KG1 (cell line): ENCODE measurements at places on chromosomes 4 and X.

DNA sequence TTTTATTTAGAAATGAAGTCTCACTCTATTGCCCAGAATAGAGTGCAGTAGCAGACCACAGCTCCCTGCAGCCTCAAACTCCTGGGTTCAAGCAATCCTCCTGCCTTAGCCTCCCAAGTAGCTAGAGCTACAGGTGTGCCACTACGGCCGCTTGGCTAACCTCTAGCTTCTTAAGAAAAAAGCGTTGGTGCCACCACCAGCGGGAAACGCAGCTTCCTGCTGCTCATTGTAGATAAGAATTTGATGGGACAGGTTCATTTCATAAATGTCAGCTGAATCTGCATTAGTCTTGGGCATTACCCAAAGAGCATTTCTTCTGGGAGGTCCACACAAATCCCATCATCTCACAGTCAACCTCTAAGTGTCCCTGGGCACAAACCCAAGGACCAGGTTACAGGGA lies 33.2 kb upstream of the NAP1L5 start:
- DNase-seq, result no peak

- DNase-seq, result no peak
These were observed 23.5 kb downstream of the TMEM31 start for GRCh38 chrX:103734125-103734760.

DNA sequence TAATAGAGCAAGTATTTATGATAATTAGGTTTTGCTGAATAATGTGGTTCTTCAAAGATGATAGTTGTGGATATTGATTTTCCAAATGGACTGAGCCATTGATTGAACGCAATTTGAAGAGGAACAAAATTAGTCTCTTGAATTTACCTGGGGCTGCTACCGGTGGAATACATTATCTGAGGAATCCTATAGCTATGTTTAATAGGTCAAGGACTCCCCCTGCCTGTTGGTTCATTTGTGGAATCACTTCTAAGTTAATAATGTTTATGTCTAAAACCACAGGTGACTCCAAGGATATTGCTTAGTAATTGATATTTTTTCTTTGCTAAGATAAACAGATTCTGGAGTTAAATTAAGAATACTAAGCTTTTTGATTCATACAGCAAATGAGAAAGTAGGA lies 576.0 kb upstream of the PABPC4L start:
- no peak for DNase-seq

DNA sequence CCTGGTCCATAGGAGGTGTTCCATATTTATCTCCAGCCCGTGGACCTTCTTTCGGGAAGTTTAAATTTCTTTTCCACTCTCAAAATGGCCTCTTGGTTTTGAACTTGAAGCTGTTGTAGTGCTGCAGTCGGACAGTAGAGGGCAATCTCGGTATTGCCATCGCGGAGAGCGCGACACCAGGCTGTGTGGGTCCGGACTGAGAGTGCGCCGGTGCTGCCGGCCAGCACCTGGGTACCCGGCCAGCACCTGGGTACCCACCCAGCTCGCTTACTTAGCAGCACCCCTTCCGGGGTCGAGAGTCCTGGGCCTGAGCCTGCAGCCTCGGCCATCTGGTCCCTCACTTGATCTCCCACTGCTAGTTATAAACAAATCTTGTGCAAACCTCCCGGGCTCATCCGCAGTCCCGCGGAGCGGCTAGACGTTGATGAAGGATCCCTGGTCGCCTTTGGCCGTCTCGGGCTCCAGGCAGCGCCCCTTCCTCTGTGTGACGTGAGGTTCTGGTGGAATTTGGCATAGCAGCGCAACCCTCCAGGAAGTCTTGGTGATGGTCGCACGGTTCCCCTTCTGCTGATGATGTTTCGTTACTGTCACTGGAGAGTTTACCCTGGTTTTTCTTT lies 18.0 kb downstream of the FAM9A start:
- no peak for DNase-seq
